AG08395 (cell line): ENCODE measurements at places on chromosomes 2 and 18.
A peak's percentile ranks its signal among the peaks of the same experiment; 100 is the strongest.

GRCh38 chr2:33320573-33320972 lies 155.9 kb upstream of the RASGRP3 start:
- DNase-seq = no peak

- no peak for DNase-seq
Observed at GRCh38 chr2:85008252-85008651, 37.3 kb downstream of the KCMF1 start.

- peak; percentile 32 for DNase-seq
Observed at GRCh38 chr2:135299658-135300244, 231.3 kb downstream of the ZRANB3 start.

- no peak for DNase-seq
Observed at GRCh38 chr2:42046819-42047487, 868 bp upstream of the PKDCC start.

DNA sequence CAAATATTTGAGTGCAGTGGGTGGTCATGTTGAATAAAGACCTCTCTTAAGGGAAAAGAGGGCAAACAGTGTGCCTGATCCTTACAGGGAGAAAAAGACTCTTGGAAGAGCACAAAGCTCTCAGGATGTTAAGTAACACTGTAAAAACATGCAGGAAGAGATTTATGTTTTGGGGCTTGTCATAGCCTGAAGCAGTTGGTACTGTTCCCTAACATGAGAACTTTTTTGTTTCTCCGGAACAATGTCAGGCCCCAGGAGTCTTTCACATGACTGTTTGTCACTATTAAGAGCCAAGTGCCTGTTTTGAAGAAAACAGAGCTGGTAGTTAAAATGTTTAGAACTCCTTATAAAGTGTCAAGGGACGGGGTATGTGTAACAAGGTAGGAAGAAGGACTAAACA lies 83.7 kb upstream of the B3GNT2 start:
- peak; percentile 26 for DNase-seq

DNA sequence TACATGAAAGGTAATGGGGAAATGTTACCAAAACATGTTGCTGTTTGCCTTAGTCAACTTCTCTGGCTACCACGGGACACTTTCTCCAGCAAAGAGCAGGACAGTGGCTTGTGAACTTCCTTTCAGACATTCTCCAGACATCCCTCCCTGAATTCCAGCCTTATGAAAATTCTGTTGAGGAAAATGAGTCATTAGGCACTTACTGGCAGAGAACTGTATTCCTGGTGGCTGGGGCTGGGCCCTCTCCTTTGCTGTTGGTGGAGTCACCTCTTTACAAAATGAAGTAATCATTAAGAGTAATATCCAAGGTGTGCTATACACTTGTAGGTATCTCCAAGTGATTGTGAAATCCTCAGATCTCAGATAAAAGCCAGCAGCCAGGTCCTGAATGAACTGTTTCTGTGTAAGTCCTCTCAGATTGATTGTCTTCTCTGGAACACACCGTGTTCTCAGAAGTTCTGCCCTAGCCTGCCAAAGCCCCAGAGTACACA lies 1.3 kb upstream of the FAP start:
- DNase-seq = peak; percentile 87

- DNase-seq = peak; percentile 71
Observed at GRCh38 chr2:44233450-44234128, 41.7 kb upstream of the SLC3A1 start.

- no peak for DNase-seq
Observed at GRCh38 chr2:144215701-144216675, 303.9 kb downstream of the ZEB2 start.

- no peak for DNase-seq
Observed at GRCh38 chr18:44586782-44587524, 93.7 kb upstream of the SETBP1 start.

DNA sequence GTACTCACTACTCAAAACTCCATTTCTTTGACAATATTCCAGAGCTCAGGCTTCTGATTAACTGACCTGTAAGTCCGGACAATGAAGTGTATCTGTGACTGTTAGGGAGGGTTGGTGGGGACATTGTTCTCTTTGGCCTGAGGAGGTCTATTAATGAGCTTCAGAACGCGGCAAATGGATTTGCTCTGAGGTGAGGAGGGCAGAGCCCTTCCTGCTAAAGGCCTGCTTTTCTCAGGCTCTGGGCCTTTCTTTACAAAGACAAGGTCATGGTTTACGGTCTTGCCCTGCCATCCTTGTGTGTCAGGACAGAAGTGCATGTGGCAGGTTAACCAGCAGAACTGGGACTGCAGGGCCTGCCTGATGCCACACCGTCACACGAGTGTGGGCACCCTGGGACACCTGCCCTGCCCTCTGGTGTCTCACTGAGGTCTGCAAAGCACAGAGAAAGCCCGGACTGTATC lies 7.2 kb downstream of the ALKAL2 start:
- DNase-seq = no peak

DNA sequence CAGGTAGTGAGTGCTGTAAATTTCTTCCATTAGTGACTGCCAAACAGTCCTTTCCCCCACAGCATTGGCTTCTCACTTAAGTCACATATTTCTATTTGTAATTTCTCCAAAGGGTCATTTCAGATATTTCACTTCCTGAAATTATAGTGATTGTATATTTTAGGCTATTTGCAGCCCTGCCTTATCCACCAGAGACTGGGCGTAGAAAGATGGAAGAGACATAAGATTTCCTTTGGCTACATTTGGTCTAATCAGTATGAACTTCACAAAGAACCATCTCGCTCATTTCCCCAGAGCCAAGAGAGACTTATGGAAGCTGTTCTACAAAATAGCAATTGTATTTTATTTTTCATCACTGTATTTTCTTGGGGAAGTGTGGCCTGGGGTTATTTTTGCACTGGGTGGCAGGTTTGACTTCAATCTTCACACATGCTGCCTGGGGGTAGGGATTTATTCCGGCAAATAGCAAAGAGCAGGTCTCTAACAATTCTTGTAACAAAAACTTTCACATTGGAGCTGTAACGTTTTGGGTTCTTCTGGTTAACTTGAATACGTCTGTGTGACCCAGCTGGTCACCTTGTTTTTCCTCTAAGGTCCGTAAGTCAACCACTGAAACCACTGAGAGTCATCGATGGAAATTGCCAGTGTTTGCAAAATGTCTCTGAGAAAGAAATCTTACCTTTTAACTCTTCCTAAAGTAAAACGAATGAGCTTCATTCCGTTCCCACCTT lies 170.6 kb upstream of the SERPINE2 start:
- no peak for DNase-seq

GRCh38 chr18:38313831-38314230 lies 748.2 kb upstream of the CELF4 start:
- no peak for DNase-seq

DNA sequence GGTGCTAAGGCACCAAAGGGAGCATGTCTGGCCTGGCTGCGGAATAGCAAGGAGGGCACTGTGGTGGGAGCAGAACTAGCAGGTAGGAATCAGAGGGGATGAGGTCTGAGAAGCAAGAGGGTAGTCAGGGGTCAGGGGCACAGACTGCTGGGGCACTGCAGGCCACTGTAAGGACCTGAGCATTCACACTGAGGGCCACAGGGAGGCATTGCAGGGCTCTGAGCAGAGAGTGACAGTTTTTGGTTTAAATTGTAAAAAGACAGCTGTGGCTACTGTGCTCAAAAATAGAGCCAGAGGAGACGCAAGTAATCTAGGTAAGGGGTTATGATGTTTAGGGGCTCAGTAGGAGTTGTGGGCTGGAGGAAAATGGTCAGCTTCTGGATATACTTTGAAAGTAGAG lies 41.5 kb downstream of the ARHGAP25 start:
- DNase-seq = no peak

GRCh38 chr18:23971666-23972230 lies 42.8 kb upstream of the TTC39C start:
- DNase-seq = no peak

- no peak for DNase-seq
Observed at GRCh38 chr18:47334966-47335365, 83.5 kb upstream of the SKOR2 start.

DNA sequence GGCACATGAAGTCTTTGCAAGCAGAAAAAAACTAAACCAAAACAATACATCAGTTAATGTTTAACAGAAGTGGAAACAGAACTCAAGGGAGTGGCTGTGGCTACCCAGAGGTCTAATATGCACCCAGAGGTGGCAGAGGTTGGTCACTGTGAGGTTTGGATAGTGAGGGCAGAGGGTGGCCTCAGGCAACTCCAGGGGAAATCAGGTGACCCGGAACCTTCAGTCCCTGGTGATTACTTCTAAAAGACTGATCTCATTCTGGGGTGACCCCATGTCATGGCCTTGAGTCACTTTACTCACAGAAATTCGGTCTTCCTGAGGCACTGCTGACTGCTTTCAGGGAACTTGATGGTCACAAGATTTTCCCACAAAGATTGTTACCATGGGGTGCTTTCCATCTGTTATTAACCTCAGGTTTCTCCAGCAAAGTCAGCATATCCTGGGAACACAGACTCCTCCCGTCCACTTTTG lies 99.4 kb downstream of the TMEM17 start:
- no peak for DNase-seq

- no peak for DNase-seq
Observed at GRCh38 chr2:187994464-187995331, 297.0 kb upstream of the GULP1 start.

DNA sequence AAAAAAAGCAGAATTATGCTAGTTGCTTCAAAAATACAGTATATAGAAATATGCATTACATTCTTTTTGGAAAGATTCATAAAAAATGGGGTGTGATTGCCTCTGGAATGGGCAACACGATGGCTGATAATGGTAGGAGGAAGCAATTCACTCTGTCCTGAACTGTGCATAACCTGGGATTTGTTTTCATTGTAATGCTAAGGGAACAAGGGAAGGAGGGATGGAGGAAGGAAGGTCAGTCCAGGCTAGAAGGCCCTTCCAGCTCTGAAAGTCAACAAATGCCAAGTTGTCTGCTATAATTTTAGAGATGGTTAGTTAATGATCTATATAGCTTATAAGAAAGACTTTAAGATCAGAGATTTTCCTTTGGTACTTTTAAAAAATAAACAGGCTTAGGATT lies 40.8 kb downstream of the BUB1 start:
- DNase-seq = no peak

DNA sequence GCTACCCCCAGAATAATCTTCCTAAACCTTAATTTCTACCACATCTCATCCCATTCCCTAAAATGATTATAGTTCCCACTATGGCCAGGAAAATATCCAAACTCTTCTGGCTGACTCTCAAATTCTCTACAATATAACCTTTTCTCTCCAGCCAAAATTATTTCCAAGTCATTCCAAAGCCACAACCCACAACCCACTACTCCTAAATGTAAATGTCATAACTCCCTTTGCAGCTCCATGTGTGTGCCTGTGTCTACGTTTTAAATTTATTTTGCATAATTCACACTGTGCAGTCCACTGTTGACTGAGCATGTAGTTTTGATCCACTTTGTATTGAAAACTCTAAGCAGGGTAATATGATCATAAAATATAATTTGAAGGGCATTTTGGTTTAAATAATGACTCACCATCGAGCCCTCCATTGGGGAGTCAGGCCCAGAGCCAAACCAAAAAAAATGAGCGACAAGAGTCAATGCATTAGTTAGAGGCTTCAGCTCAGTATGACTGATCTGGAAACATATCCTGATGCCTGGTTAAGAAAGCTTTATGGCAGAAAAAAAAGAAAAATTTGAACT lies 171.0 kb downstream of the AFF3 start:
- DNase-seq = no peak

- DNase-seq = no peak
Observed at GRCh38 chr18:12003894-12004293, 22.6 kb downstream of the IMPA2 start.

DNA sequence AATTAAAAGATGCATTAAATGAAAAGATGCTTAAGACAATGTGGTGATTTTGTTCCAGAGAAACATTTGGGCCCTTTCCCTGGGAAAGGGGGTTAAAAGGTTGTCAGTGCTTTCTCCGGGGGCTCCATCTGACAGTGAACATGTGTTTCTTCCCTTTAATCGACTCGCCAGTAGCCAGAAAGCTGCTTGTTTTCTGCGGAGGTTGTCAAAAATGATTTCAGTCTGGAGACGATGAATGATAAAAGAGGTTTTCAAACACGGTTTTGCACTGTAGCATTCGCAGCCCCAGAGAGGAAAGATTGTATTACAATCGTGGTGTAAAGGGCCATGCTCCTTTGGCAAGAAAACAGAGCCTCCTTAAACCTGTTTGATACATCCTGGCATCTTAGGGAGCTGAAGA lies 111.5 kb upstream of the MEIS1 start:
- DNase-seq = no peak

DNA sequence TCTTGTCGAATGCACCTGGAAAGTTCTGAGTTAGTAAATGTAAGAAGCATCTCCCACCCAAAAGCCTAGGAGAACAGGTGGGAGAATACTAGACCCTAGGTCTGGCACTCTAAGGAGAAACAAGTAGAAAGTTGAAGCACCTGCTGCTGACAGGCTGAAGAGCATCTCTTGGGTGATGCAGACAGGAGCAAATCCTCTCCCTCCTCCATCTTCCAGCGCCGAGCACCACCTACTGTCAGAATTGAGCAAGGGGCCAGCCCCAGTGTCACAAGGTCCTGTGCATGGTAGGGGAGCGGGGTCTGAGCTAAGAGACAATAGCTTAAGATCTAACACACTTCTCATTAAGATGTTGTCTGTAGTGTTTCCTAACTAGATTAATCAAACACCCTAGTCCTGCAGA lies 52.9 kb downstream of the HK2 start:
- DNase-seq = no peak

DNA sequence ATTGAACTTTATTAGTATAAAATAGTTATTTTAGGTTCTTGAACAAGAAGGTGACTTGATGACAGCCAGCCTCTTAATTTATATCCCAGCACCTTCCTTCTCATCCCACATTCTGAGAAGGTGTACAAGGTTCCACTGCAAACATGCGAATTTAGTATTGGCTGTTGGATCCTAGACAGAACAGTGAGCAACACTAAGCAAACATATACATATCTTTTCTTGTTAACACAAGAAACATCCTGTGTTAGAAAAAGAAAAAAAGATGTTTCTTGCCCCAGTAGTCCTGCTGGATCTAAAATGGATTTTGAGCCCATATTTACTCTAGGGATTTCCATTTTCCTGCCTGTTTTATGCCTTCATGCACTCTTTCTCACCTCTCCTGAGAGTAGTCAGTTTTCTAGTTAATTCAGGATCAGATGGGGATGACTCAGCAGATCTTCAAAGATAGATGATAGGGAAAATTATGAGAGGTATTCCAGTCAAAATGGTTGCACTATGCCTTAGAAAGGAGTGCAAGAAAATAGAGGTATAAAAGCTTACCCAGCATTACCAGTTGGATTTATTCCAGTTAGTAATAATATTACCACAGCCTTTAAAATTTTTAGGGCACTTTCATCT lies 336.5 kb downstream of the MEIS1 start:
- no peak for DNase-seq

- DNase-seq = no peak
Observed at GRCh38 chr2:20452551-20452950, 5.7 kb downstream of the RHOB start.
